T-helper 9 cell (primary cell): ENCODE measurements at places on chromosomes 4 and X.

- no peak for DNase-seq
These were observed 20.1 kb upstream of the FGFR3 start for GRCh38 chr4:1772853-1773538.

GRCh38 chr4:150952167-150952845 lies 62.8 kb downstream of the LRBA start:
- no peak for DNase-seq

- DNase-seq = no peak
These were observed 62.9 kb downstream of the MAOA start for GRCh38 chrX:43718956-43719355.

- DNase-seq = peak; percentile 21
These were observed 63.2 kb downstream of the CLDN22 start for GRCh38 chr4:183256756-183257385.

DNA sequence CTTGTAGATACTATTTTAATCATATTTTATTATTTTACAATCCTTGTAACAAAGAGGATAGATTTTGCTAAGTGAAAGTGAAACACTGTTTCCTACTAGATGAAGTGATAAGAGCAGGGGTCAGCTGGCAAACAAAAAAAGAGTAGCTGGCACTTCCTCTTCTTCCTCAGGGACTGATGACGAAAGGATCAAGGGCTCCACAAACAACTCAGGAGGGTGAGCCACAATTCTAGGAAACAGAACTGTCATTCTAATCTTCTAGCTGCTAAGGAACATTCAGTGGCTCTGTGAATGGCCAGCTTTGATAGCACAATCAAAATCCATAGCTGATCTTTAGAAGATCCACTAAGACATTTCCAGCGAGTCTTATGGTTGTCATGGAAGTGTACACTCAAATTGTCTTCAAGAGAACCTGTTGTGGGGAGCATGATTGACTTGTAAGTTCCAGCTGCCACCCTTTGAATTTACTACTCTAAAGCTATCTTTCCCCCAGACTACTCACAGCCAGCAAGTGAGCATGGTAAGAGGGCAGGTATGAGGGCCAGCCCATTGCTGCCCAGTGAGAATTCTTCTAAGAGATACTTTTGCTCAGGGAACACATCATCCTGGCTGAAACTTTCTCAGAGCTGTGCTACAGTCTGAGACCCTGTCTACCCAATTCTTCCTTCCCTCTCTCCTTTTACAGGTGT lies 275.7 kb upstream of the RASGEF1B start:
- no peak for DNase-seq

- no peak for DNase-seq
These were observed 45.2 kb upstream of the UNC5C start for GRCh38 chr4:95594013-95594412.

DNA sequence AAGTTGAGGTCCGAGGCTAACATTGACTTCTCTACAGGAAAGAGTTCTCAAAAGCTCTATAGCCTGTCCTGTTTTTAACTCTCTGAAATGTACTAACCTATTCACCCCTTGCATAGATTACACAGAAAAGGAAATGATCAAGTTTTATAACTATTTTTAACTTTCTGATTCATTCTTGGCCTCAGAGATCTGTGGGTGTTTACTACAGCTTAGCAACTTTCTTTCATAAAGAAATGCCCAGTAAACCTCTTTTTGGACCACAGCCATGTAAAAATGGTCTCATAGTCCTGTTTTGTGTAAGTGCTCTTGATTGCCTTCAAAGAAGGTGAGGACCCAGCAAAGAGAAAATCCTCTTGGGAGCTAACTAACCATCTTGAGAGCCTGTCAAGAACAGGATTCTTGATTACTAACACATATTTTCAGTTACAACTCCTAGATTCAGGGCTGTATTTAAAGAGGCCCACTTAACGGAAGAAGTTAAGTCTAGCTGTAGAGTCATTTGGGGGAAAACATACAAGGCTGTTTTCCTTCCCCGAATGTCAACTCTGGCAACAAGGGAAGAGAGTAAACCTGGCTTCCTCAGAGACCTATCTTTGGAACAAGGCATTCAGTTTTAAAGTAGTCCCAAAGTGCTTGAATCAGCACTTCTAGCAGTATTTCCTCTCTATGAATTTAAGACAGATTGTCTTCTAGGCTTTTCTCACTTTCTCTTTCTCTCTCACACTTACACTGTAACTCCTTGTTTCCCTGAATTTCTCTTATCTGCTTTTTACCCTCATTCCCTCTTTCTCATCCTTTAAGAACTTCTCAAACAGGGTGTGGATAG lies 78.2 kb downstream of the IL21 start:
- no peak for DNase-seq

GRCh38 chr4:119227690-119228089 lies 15.2 kb downstream of the USP53 start:
- no peak for DNase-seq

GRCh38 chr4:25949173-25949748 lies 35.2 kb downstream of the SMIM20 start:
- DNase-seq = no peak

- DNase-seq = no peak
These were observed 31.8 kb downstream of the WDR1 start for GRCh38 chr4:10084651-10085358.

- peak; percentile 37 for DNase-seq
These were observed 765 bp downstream of the ENOPH1 start for GRCh38 chr4:82430964-82431745.

DNA sequence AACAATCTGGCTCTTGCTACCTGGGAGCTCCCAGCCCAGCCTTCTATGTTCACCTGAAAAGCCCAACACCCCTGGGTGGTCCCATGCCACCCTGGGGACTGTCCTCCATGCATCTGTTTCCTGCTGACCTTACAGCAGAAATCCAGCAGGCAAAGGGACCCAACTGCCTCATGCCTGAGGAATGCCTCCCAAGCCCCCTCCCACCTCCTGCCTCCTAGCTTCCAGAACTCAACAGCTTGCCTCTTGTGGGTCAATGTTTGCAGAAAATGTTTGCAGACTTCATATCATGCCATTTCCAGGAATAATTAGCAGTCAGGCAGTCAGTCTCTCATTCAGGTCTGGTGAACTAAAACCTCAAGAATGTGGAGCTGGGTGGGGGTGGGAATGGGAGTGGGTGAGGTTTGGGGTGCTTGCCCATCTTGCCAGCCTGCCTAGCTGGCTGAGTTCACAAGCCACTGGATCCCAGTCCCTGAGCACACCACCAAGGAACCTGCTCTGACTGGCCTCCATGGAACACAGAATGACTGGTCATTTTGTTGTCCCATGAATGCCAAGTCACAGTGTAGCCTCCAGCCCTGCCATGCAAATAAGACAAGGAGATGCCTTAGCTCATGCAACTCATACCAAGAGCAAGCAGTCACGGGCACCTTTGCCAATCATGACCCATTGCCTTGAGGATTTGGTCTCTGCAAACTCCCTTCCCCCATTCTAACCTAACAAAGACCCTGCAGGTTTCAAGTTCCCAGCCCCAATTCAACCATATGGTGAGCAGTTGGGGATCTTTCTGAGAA lies 12.1 kb upstream of the PLAC1 start:
- no peak for DNase-seq

DNA sequence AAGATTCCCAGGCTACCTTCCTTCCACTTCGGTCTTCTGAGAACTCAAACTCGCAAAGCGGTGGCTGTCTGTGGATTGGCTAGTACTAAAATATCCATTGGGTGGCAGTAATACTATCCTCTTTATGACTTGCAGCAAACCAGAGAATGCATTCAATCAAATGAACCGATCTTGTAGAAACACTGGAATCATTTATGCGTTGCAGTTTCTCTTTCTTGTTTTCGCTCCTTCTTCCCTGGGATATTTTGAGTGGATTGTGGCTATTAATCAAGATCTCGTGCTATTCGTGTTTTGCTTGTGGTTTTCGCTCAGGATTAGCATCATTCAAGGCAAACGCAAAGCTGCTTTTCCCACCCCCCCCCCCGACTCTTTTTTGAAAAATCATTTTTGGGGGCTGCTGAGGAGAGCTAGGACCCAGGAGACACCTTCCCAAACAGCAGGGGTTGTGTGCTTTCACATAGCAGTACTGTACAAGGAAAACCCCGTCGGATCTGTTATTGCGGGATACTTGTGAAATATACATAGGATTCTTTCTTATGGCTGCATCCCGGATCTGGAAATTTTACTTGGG lies at the start of gene IL1RAPL1:
Gene IL1RAPL1 (plus strand): TSS at position 466 of the 571 bp plus-strand sequence.
- no peak for DNase-seq

DNA sequence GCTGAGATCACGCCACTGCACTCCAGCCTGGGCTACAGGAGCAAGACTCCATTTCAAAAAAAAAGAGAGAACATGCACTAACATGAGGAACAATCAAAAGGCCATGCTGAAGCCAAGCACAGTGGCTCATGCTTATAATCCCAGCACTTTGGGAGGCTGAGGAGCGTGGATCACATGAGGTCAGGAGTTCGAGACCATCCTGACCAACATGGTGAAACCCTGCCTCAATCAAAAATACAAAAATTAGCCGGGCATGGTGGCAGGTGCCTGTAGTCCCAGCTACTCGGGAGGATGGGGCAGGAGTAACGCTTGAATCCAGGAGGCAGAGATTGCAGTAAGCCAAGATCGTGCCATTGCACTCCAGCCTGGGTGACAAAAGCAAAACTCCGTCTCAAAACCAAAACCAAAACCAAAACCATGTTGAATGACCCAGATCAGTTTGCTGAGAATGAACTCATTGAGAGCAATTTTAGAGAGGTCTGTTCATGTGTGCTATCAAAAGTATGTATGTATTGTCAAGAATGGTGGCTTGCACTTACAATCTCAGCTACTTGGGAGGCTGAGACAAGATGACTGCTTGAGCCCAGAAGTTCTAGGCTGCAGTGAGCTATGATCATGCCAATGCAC lies 44.8 kb downstream of the PDS5A start:
- DNase-seq = no peak

DNA sequence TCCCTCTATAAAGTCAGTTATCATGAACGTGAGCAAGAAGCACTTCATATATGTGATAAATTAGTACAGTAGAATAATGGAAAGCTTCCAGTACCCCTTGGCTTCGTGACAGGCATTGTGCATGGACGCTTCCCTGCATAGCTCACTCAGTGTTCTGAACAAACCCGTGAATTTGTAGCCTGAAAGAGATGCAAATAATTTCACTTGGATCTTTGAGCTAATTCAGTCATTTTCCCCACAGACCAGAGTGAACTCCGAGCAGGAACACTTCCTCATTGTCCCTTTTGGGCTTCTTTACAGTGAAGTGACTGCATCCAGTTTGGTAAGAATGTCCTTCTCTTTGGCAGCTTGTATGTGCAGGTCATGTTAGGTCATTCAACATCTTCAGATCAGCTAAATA lies 50.1 kb downstream of the ADD1 start:
- no peak for DNase-seq

GRCh38 chr4:16890651-16891050 lies 7.8 kb downstream of the LDB2 start:
- no peak for DNase-seq

DNA sequence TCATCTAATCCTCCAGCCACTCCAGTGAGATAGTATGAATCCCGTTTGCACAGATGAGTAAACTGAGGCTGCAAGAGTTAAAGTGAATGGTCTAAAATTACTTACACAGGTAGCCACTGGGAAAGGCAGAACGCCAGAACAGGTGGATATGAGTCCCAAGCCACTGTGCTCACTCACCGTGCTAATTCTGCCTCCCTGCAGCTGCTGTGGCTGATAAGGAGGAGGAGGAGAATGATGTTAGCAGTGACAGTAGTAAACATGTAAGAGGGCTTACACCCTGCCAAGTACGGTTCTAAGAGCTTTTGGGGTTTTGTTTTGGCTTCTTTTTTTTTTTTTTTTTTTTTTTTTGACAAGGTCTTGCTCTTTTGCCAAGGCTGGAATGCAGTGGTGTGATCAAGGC lies 90.5 kb upstream of the PRPS2 start:
- DNase-seq = no peak

DNA sequence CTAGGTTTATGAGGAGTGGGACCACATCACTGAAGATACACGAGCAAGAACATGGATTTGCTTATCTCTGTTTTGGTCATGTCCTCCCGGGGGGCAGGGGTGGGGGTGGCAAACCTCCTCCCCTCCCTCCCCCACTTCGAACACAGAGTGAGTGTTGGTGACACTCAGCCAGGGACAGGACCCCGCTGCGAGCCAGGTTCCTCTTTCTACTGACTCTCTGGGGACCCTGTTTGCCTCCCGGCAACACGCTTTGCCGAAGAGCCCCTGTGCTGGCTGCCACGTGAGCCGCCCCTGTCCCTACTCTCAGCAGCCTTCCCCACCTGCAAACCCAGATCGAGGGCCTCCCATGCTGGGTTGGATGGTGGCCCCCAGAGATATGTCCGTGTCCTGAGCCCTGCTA lies 34.7 kb downstream of the P2RY8 start:
- DNase-seq = no peak

DNA sequence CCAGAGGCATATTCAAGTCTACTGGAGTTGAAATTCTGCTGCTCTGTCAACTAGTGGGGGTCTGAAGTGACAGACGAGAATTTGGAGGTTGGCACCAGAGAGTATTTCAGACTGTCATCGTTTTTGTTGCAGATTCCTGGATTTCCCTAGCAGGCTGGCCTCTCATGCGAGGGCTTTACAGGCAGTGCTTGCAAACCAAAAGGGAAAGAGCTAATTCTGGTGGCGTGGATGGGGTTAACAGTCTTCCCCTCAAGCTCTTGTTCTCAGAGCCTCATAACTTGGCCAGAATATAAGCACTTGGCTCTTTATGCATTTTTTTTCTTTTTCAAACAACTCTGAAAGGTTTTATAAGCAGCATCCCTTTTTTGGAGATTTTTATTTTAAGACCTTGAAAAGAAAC lies at the start of gene SPARCL1:
Gene SPARCL1 (minus strand): TSS at position 190 of the 400 bp plus-strand sequence. CDS start 29,802 bp downstream, outside the sequence.
- DNase-seq = no peak

DNA sequence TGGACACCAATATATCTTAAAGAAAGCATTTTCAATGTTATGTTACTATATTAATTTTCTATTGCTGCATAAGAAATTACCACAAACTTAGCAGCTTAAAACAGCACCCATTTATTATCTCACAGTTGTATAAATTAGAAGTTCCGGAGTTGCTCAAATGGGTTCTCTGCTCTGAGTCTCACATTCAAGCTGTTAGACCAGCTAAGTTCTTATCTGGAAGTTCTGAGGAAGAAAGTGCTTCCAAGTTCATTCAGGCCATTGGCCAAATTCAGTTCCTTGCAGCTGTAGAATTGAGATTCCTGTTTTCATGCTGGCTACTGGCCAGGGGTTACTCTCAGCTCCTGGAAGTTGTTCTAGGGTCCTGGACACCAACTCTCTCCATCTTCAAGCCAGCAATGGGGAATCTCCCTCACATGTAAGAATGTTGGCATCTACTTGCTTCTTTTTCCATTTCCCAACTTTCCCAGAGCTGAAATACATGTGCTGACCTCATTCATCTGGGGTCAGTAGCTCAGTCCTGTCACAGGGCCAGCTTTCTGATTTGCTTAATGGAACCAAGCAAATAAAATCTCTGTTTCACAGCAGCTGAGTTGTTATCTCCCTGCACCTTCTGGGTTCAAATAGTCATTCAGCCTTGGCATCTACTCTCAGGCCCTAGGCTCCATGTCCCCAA lies 99.6 kb upstream of the INTU start:
- DNase-seq = no peak

DNA sequence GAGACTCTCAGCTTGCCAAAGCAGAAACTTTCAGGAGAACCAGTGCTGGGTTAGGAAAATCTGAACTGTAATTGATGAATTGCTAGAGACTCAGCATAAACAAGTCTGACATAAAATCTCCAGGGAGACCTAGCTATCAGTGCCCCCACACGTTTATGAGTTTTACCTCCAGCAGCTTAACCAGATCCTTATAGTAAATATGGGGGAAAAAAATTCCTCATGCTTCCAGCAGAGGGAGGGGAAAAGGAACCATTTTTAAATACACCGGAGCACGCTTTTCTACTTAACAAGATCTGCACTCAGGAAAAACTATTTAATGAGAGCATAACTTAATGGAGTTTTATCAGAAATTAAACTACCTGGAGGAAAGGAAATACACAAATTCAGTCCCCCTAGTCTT lies 1040.7 kb upstream of the INTU start:
- no peak for DNase-seq

GRCh38 chr4:75545526-75545925 lies 10.3 kb upstream of the ODAPH start:
- DNase-seq = no peak
